T47D (cell line): ENCODE measurements at places on chromosomes 1 and 21.

DNA sequence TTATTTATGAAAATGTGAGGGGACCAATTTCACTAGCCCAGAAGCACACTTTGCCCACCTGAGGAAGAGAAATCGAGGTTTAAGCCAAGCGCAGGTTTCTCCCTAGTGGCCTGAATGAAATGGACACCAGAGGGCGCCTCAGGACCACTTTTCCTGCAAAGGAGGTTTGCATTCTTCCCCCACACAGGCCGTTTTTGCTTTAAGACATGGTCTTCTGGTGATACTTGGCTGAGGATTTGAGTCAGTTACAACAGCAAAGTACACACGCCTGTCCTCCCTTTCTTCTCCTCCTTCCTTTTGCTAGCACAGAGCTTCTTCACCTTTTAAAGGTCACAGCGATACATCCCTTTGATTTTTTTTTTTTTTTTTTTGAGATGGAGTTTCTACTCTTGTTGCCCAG is 5.4 kb downstream of the PLA2G2E start:
- peak; percentile 71 for DNase-seq

DNA sequence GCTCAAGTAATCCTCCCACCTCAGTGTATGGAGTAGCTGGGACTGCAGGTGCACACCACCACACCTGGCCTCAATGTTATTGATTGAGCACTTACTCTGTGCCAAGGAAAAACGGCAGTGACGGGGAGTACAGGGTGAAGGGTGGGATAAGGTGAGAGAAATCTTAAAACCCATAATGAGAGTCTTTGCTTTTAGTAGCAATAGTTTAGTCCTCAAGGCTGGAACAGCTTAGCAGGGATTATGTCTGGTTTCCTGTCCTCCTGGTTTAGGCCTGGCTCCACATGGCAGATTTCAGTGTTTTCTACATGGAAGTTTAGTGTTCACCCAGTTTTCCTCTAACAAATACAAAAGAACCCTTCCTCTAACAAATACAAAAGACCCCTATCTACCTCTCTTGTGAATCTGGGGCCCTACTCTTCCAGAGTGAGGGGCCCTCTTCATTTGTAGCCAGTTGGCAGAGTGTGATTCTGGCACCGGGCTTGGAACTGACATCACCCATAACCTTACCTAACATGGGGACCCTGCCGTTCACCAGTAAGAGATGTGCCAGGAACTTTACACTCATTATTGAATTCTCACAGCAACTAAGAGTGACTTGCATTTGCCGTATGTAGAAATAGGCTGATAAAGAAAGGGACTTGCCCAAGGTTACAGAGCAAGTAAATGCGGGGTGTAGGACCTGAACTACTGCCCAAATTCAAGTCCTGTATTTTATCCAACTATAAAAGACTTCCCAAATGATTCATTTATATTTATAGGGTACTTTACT is 6.9 kb downstream of the ZNF691 start:
- DNase-seq: no peak

DNA sequence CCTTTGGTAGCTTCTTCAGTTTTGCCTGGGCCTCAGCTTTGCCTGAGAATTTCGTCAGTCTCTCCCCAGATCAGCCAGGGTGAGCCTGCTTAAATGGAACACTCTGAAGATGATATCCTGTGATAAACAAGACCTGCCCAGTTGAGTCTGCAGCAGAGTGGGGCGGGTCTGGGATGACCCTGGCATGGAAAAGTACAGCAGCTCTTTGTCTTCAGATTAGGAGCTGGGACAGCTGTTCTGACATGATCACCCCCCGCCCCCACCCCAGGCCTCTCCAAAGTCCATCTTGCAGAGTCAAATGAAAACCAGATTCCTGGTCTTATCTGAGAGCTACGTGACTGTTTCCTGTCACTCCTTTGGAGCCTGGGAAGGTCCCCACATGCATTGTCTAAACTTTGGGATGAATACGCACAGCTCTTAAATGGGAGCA is 2.2 kb upstream of the TMEM51 start:
- DNase-seq: no peak

DNA sequence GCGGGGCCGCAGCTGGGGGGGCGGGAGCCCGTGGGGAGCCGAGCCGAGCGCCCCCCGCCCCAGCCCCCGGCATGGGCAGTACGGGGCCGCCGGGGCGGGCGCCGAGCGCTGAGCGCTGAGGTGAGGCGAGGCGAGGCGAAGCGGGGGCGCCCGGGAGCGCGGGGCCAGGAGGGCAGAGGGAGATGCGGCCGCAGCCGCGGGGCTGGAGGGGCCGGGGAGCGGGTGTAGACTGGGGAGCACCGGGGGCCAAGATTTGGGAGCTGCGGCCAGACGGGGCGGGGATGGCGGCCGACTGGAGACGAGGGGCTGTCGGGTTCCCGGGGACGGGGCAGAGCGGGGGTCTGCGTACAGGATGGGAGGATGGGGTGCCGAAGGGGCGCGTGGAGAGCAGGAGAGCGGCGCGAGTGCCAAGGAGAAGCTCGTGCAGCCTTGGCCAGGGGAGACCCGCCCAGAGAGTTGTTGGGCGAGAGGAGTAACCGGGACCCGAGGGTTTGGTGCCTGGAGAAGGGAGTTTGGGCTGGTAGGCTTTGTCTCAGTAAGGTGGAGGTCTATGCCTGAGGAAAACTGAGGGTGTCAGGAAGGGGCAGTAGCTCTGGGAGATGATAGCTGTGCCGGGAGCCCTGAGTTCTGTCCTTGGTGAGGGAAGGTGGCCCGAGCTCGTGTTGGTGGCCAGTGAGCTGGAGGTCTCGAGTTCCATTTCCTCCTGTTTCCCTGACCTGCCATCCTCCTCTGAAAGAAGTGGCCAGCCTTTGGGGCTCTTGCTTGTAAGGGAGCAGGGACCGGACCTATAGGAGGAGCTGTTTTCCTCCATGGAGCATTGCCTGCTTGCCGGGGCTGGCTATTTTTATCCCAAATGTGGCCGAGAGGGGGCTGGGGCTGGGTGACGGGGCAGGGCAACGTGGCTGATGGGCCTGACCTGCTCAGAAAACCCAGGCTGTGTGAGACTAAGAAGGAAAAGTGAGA is 539 bp downstream of the ATP8B2 start:
- peak; percentile 61 for DNase-seq

DNA sequence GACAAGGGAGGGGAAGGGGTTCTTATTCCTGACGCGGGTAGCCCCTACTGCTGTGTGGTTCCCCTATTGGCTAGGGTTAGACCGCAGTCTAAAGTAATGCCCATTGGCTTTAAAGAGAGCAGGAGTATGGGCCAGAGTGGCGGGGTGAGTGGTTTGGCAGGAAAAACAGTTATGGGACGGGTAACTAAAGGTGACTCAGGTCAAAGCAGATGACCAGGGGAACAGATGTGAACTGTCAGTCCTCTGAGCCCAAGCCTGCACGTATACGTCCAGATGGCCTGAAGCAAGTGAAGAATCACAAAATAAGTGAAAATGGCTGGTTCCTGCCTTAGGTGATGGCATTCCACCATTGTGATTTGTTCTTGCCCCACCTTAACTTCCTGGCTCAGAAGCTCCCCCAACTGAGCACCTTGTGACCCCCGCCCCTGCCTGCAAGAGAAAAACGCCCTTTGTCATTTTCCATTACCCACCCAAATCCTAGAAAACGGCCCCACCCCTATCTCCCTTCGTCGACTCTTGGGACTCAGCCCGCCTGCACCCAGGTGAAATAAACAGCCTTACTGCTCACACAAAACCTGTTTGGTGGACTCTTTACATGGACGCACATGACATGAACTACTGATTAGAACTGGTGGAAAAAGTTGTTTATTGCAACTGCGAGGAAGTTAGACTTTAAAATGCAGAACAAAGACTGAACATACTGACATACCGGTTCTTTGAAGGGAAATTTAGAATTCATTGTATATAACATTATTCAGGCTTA is 758 bp upstream of the ATAD3B start:
- no peak for DNase-seq

- DNase-seq: no peak
Measured at GRCh38 chr1:40926441-40926840, 53.1 kb upstream of the CTPS1 start.

GRCh38 chr1:204758601-204759000 is 73.1 kb upstream of the LRRN2 start:
- DNase-seq: no peak

DNA sequence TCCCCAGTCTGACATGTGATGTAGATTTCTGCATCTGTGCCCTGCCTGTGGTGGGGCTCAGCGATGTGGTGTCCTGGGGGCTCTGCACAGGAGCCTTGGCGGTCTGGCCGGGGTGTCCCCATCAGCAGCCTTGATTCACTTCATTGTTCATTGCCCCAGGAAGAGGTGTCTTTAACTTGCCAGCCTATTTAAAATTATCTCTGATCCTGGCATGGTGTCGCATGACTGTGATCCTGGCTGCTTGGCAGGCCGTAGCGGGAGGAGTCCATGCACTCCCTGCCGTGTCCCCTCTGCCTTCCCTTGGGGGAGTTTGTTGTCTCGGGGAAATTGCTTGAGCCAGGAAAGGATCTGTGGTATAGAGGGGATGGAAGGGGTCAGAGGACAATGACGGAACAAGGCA is 59.9 kb downstream of the TRIM11 start:
- no peak for DNase-seq

DNA sequence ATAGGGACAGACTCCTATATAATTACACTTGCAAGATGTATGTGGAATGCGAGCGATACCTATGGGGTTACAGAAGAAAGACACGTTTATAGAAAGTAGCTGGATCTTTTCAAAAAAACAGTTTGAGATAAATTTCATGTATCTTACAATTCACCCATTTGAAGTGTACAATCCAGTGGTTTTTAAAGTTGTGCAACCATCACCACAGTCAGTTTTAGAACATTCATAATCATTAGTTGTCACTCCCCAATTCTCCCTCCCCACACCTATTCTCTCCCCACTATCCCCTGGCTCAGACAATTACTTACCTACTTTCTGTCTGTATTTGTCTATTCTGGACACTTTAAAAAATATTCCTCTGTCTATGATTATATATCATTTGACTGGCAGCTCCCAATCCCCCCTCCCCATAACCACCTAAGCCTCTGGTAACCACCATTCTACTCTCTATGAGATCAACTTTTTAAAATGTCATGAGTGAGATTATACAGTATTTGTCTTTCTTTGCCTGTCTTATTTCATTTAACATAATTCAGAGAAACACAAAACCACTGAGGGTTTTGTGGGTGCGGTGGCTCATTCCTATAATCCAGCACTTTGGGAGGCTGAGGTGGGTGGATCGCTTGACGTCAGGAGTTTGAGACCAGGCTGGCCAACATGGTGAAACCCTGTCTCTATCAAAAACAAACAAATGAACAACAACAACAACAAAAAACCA is 39.1 kb downstream of the MRPS6 start:
- no peak for DNase-seq

- DNase-seq: peak; percentile 92
Measured at GRCh38 chr21:40379881-40380810, 466.8 kb downstream of the DSCAM start.

DNA sequence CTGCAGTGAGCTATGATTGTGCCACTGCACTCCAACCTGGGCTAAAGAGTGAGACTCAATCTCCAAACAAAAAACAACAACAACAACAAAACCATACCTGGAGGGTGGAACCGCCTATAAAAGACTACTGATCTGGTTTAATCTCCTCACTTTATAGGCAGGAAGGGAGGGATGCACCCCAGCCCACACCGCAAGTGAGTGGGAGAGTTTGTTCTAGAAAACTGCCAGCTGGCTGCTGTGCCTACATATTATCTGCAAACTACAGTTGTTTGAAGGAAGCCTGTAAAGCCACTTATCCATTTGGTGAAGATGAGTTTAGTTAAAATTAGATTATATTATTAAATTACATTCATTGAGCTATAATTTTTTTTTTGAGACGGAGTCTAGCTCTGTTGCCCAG is 9.1 kb upstream of the SRSF10 start:
- no peak for DNase-seq

GRCh38 chr1:198359024-198359653 is 181.3 kb downstream of the ATP6V1G3 start:
- DNase-seq: no peak

DNA sequence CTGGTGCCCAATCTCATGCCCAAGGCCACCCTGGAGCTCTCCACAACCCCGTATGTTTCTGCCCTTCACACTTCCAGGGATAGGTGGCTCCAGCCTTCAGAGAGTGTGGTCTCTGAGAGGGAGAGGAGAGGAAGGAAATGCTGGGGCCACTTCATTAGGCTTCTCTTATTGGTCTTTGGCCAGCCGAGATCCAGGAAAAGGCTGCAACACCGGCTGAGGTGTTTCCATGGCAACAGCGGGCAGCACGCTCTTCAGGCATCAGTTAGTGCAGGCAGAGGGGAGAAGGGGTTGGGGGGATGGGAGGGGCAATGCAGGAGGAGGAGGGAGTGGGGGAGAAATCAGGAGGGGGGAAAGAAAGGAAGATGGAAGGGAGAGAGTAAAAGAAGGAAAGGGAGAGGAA is 275.1 kb upstream of the GJB5 start:
- no peak for DNase-seq

DNA sequence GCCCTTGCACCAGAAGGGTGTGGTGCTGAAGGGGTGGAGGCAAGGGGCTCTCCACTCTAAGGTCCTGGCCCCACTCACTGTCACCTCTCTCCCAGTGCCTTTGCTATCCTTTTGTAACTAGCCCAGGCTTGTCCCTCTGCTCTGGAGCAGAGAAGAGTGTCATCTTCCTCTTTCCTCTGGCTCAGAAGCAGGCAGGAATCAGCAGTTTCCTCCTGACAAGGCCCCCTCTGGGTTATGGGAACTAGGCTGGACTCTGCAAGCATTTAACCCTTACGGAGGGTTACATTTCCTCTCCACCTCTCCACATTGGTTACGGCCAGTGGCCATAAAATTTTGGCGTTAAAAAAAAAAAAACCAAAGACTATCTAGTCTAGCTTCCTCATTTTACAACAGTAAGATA is 30.4 kb downstream of the PLXNA2 start:
- DNase-seq: no peak

DNA sequence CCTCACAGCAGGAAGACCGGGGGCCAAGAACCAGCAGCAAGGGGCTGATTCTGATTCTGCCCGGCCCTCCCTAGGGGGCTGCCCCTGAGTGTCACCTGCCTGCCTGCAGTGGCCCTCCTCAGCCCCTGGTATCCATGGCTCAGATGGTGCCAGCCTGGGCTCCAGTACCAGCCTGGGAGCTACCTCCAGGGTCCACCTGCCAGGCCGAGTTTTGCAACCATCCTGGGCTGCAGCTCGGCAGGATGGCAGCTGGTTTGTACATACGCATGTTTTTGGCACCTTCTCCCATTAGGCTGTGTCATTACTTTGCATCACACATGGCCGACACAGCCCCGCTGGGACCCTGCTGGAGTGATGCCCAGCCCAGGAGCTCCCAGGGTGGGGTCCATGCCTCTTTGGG is 93.3 kb upstream of the WNT4 start:
- no peak for DNase-seq

GRCh38 chr1:221315330-221315729 is 426.6 kb downstream of the DUSP10 start:
- no peak for DNase-seq
